Activated naive CD4-positive, alpha-beta T cell (primary cell): ENCODE measurements at places on chromosomes 1 and 21.

DNA sequence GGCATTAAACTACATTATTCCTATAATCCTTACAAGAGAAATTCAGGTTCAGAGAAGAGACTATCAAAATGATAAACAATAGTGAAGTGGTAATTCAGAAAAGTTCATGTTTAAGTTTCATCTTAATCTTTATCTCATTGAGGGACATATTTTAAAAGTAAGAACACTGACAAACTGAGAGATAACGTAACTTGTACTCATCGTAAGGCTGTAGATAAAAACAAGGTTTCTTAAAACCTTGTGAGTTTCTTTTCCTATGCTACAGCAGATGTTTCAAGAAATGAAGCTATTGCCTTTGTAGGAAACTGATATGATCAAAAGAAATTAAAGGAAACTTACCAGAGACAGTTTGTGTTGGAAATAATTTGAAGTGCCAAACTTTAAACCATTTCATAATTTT lies 65.0 kb downstream of the RERE start:
- DNase-seq = no peak

- DNase-seq = no peak
Observed at GRCh38 chr1:35539824-35540261, 17.4 kb downstream of the KIAA0319L start.

- no peak for DNase-seq
Observed at GRCh38 chr1:17218939-17219338, 14.0 kb downstream of the PADI1 start.

DNA sequence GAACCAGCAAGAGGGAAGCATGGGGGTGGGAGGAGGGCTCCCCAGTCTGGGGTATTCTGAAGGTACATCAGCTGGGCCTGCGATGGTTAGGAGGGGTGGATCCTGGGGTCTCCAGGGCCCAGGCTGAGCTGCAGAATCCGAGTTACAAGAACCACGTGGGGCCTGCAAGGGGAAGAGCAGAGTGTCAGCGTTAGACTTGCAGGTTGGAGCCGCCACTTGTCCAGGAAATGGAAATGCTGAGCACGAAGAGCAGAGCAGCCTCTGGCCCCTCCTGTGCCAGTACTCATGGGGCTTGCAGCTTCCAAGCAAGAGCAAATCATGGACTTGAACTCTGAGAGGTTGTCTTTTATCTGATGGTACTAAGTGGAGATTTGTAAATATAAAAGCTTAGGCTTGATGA lies 47.5 kb upstream of the COL6A1 start:
- no peak for DNase-seq

- DNase-seq = no peak
Observed at GRCh38 chr1:180906511-180906910, 6.2 kb upstream of the KIAA1614 start.

DNA sequence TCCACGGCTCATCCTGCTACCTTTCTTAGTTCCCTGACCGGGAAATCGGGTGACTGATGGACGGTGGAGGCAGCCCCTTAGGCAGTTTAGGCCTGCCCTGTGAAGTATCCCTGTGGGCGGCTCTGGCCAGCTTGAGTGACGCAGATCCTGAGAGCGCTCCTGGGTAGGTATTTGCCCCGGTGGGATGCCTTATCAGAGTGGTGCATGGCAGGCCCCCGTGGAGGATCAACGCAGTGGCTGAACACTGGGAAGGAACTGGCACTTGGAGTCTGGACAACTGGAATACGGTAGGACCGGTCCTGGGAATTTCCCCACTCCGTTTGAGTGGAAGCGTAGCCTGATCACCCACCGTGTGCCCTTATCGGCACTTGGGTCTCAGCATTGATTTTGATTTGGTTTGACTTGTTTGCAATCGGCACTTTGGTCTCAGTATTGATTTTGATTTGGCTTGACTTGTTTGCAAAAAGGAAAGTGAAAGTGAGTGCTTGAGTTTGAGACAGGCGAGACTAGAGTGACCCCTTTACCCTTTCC lies 15.2 kb downstream of the PLA2G2F start:
- no peak for DNase-seq

- no peak for DNase-seq
Observed at GRCh38 chr1:212916481-212917133, 33.7 kb upstream of the VASH2 start.

GRCh38 chr1:147236448-147236847 lies 6.0 kb upstream of the CHD1L start:
- no peak for DNase-seq

- DNase-seq = no peak
Observed at GRCh38 chr1:193774536-193775323, 588.3 kb upstream of the B3GALT2 start.

DNA sequence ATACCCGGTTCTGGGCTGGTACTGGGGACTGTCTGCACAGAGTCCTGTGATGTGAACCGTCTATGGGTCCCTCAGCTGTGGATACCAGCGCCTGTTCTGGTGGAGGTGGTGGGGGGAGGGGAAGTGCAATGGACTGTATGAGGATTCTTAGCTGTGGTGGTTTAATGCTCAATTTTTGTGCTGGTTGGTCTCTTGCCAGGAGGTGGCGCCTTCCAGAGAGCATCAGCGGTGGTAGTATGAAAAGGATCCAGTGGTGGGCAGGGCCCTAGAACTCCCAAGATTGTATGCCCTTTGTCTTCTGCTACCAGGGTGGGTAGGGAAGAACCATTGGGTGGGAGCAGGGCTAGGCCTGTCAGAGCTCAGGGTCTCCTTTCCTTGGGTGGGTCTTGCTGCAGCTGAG lies 89.4 kb upstream of the B3GALT2 start:
- DNase-seq = no peak
